Thyroid gland (tissue), 4 donors: ENCODE measurements at places on chromosomes 2 and 18.

DNA sequence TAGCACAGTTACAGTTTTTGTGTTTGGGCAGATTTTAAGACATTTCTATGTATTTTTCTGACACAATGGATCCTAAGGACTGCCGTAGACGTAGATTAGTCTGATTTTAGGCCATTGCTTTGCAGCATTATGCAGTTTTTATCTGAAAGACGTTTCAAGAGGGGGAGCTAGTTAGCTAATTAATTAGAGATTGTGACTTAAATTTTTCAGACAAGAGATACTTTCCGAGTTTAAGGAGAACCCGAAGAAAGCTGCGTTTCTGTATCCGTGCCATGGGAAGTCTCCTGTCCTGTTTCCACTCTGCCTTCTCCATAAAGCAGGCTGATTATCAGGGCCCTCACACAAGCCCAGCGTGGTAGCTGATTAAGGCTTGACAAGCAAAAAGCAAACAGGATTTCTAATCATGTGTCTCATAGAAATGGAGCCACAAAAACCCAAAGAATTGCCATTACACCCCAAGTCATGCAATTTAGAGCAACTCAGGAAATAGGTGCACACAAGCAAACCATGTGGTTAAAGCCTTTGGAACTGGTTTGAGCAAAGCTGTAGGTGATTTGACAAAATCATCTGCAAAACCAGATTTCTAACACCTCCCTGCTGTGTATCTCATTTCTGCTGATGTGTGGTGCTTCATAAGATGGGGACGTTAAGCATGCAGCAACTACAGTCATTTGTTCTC, 808.1 kb downstream of the RNF144A start:
- no peaks in the 10 kb centered on the region for H3K36me3 ChIP-seq
- no peak overlapping the region for H3K4me3 ChIP-seq
- H3K4me1 ChIP-seq, result peaks cover 5% of the 10 kb centered on the region
- no peak overlapping the region for H3K27ac ChIP-seq

GRCh38 chr18:8188184-8188583, 421.1 kb upstream of the RAB12 start:
- H3K27me3 ChIP-seq, result no peaks in the 10 kb centered on the region
- no peak overlapping the region for H3K4me3 ChIP-seq
- H3K27ac ChIP-seq, result no peak overlapping the region
- no peaks in the 10 kb centered on the region for H3K4me1 ChIP-seq
- no peaks in the 10 kb centered on the region for H3K36me3 ChIP-seq
- DNase-seq, result no peak

- DNase-seq, result no peak
- H3K27me3 ChIP-seq, result no peaks in the 10 kb centered on the region
- peaks cover 4% of the 10 kb centered on the region for H3K4me1 ChIP-seq
- H3K4me3 ChIP-seq, result no peak overlapping the region
Measured at GRCh38 chr2:1771626-1772280, 27.4 kb upstream of the PXDN start.

DNA sequence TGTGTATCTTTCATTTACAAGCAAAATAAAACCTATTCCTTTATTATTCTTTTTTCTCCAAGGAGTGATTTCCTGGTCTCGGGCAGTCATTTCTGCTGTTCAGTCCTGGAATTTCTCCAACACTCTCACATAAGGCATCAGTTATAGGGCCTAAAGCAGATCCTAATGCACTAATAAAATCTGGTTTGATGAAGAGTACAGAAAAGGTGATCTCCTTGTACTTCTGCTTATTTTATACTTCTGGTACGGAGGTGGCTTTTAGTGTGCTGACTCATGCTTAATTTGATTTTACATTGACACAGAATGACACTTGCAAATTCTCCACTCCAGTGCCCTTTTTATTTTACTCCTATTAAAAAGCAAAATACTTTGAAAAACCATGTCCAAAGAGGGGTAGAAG, 157.4 kb downstream of the DOK6 start:
- H3K36me3 ChIP-seq, result no peaks in the 10 kb centered on the region
- H3K27me3 ChIP-seq, result no peaks in the 10 kb centered on the region
- DNase-seq, result no peak
- H3K27ac ChIP-seq, result no peak overlapping the region
- H3K4me3 ChIP-seq, result no peak overlapping the region
- H3K4me1 ChIP-seq, result no peaks in the 10 kb centered on the region
